Left ventricle myocardium inferior (tissue), 1 donor: ENCODE measurements at places on chromosomes 2 and 18. TPM values are rescaled to one million over a fixed set of nuclear protein-coding genes. Genes with fewer than 3 reads are reported as not detected.

FAM124B gene
- 1.1 TPM for total RNA-seq

WDFY1 gene
- 12.6 TPM for total RNA-seq

RAB6C gene
- total RNA-seq, result 0.16 TPM

DNA sequence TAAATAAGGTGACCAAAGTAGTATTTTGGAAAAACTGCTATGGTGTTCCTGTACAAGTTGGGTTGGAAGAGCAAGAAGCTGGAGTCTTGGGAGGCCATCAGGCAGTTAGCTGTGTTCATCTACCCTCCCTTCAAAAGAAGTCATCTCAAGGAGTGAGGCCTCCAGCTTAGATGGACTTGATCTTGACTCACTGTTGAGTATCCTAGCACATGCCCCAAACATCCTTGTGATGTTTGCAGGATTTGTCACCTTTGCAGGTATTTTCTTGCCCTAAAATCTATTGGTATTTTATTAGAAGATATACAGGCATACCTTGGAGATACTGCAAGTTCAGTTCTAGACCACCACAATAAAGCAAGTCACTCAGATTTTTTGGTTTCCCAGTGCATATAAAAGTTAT lies 30.2 kb downstream of the RNMT start:
- H3K36me3 ChIP-seq, result peaks cover 71% of the 10 kb centered on the region
- H3K27me3 ChIP-seq, result no peaks in the 10 kb centered on the region
- no peak for DNase-seq
- peaks cover 16% of the 10 kb centered on the region for H3K4me1 ChIP-seq

DNA sequence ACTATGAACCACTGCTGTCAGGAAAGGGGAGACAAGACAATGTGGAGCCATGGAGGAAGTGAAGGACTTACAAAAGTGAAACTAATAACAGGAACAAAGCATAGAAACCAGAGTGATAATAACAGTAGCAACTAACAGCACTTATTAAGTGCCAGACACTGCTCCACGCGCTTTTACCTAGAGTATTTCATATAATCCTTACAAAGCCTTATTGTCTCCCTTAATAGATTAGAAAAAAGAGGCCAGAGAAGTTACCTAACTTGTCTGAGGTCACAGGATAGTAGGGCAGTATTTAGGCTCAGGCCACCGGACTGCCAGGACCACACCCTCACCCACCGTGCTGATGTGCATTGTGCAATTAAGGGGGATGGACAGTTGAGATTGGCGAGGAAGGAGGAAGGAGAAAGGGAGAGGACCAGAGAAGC lies 98.6 kb upstream of the NFU1 start:
- H3K4me1 ChIP-seq, result peaks cover 40% of the 10 kb centered on the region

- H3K4me1 ChIP-seq, result no peaks in the 10 kb centered on the region
These were observed 163.8 kb downstream of the CLIP4 start for GRCh38 chr2:29278966-29279365.

DNA sequence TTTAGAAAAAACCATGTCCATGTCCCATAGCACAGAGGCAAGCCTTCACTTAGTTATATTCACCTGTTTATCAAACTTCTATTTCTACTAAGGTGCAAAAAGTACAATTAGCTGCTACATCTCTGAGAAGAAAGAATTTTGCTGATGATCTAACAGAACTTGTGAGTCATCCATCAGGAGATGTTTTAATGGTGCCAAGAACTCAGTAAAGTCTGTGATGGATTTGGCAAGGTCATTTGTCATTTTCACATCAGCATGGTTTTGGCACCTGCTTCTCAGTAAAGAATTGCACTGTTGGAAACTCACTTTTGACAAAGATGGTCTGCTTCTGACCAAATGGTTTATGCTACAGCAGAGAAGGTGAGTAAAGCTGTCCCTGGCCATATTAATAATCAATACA lies 195.7 kb upstream of the TMEFF2 start:
- no peak overlapping the region for H3K4me3 ChIP-seq
- no peaks in the 10 kb centered on the region for H3K4me1 ChIP-seq
- H3K36me3 ChIP-seq, result no peaks in the 10 kb centered on the region
- no peak for DNase-seq
- H3K27me3 ChIP-seq, result no peaks in the 10 kb centered on the region

- no peak for DNase-seq
- peaks cover 37% of the 10 kb centered on the region for H3K4me1 ChIP-seq
- H3K27me3 ChIP-seq, result no peaks in the 10 kb centered on the region
- no peak overlapping the region for H3K27ac ChIP-seq
- no peak overlapping the region for H3K4me3 ChIP-seq
- H3K36me3 ChIP-seq, result peaks cover 3% of the 10 kb centered on the region
These were observed 95.1 kb downstream of the ALPK2 start for GRCh38 chr18:58533766-58534165.
